B cell (primary cell): ENCODE measurements at places on chromosomes 7 and 10. TPM values are rescaled to one million over a fixed set of nuclear protein-coding genes. Genes with fewer than 3 reads are reported as not detected.
A peak's percentile ranks its signal among the peaks of the same experiment; 100 is the strongest.

PRR15 gene
- total RNA-seq, result not detected in 2 replicates

PAOX gene
- total RNA-seq, result 23.5 and 24.9 TPM in 2 replicates

SMO gene
- 0.39 and 0.87 TPM in 2 replicates for total RNA-seq

CYP26A1 gene
- 0.29 TPM in 1 of 2 replicates, not detected in the other for total RNA-seq

GIMAP8 gene
- 0.47 and 0.78 TPM in 2 replicates for total RNA-seq

NFKB2 gene
- 377 and 398 TPM in 2 replicates for total RNA-seq

PRKCQ gene
- total RNA-seq, result 0.15 and 0.27 TPM in 2 replicates

GRCh38 chr7:35691827-35692307 is 3.1 kb downstream of the HERPUD2 start:
- H3K27ac ChIP-seq, result peak overlapping the region; percentile 34
- DNase-seq, result peak; percentile 18
- peaks cover 60% of the 10 kb centered on the region for H3K4me1 ChIP-seq
- peak overlapping the region; percentile 79 for H3K4me3 ChIP-seq

GRCh38 chr10:87546210-87546609 is 41.5 kb downstream of the MINPP1 start:
- H3K4me1 ChIP-seq, result no peaks in the 10 kb centered on the region
- H3K36me3 ChIP-seq, result peaks cover 15% of the 10 kb centered on the region
- H3K27me3 ChIP-seq, result no peaks in the 10 kb centered on the region
- no peak for DNase-seq
- H3K4me3 ChIP-seq, result no peak overlapping the region

DNA sequence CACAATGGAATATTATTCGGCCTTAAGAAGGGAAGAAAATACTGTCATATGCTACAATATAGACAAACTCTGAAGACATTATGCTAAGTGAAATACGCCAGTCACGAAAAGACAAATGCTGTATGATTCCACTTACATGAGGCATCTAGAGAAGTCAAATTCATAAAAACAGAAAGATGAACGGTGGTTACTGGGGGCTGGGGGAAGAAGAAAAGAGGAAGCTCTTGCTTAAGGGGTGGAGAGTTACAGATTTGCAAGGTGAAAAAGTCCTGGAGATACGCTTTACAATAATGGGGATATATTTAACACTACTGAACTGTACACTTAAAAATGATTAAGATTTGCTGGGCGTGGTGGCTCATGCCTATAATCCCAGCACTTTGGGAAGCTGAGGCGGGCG is 49.0 kb downstream of the PSMC2 start:
- DNase-seq, result no peak
- H3K27ac ChIP-seq, result no peak overlapping the region
- H3K27me3 ChIP-seq, result no peaks in the 10 kb centered on the region

- no peak overlapping the region for H3K27ac ChIP-seq
- no peak overlapping the region for H3K4me3 ChIP-seq
- H3K27me3 ChIP-seq, result no peaks in the 10 kb centered on the region
- no peaks in the 10 kb centered on the region for H3K36me3 ChIP-seq
- peaks cover 17% of the 10 kb centered on the region for H3K4me1 ChIP-seq
- no peak for DNase-seq
Observed at GRCh38 chr7:94178230-94178629, 174.1 kb upstream of the BET1 start.

DNA sequence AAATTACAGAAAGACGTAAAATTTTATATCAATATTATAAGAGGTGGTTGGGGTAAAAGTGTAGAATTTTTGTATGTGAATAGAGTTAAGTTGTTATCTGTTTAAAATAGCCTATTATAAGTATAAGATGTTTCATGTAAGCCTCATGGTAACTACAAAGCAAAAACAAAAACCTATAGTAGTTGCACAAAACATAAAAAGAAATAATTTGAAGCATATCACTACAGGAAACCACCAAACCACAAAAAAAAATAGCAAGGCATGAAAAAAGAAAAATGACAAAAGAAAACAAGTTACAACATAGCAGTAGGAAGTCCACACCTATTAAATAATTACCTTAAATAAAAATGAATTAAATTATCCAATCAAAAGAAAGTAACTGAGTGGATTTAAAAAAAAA is 12.4 kb upstream of the GSTK1 start:
- H3K4me1 ChIP-seq, result peaks cover 20% of the 10 kb centered on the region
- DNase-seq, result no peak
- H3K36me3 ChIP-seq, result no peaks in the 10 kb centered on the region
- H3K27ac ChIP-seq, result peak overlapping the region; percentile 68
- no peak overlapping the region for H3K4me3 ChIP-seq
- H3K27me3 ChIP-seq, result no peaks in the 10 kb centered on the region

- peak; percentile 92 for DNase-seq
- no peaks in the 10 kb centered on the region for H3K36me3 ChIP-seq
- H3K4me3 ChIP-seq, result peak within 1 kb of the TSS; percentile 57
- peaks cover 14% of the 10 kb centered on the region for H3K4me1 ChIP-seq
- peak within 1 kb of the TSS; percentile 80 for H3K27ac ChIP-seq
Observed at GRCh38 chr7:155003092-155003375, at the start of gene PAXIP1. TSS of gene PAXIP1 (minus strand) at chr7:155003124. CDS start at chr7:155002929, 195 bp downstream.

- peaks cover 7% of the 10 kb centered on the region for H3K27me3 ChIP-seq
- H3K27ac ChIP-seq, result no peak overlapping the region
- no peak overlapping the region for H3K4me3 ChIP-seq
- no peaks in the 10 kb centered on the region for H3K36me3 ChIP-seq
Observed at GRCh38 chr10:77286531-77287508, 350.8 kb downstream of the KCNMA1 start.

DNA sequence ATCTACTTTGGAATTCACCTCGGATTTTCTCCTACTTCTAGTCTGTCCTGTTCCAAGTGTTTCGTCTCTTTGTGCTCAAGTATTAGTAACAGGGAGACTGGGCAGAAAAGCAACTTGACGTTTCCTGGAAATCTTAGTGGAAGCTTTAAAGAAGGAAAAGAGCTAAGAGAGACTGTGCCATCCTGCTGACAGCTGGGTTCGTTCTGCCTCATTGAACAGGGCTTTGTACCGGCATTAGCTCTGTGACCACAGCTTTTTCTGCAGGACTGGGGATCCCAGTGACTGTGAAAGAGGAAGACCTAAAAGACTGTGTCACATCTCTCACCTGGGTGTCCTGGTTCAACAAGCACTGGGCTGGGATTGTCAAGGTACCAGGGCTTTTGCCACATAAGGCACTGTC is 70.8 kb upstream of the CDCA7L start:
- no peak overlapping the region for H3K27ac ChIP-seq
- DNase-seq, result no peak
- H3K4me1 ChIP-seq, result no peaks in the 10 kb centered on the region
- no peaks in the 10 kb centered on the region for H3K27me3 ChIP-seq

DNA sequence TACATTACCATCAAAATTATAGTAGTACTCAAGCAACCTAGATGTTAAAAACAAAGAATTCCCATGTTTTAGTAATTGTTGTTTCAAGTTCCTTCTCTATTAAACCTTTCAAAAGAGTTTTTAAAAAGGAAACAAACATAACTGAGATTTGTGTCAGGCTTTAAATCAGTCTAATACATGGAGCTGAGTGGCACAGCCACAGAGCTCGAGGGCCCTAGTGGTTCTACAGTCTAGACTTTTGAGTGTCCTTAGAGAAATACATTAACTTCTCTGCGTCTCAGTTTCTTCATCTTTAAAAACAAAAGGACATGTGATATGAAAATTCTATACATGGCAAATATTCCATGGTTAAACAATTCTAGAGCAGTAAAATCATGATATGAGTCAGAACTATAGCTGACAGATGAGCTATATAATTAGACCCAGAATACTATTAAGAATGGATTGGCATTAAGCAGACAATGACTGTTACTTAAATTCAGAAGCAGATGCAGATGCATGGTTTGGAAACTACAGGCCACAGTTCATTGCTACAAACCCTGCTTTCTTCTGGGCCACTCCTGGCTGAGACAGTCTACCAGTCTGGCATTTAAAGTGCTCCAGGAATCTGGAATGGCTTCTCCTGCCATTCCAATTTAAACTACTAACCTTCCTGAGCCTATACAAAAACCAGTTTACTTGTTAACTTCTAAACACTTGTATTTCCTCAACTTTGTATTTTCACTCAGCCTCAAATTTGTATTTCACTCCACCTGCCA is 77.4 kb downstream of the EPC1 start:
- H3K4me1 ChIP-seq, result peaks cover 9% of the 10 kb centered on the region
- no peaks in the 10 kb centered on the region for H3K27me3 ChIP-seq
- no peak overlapping the region for H3K4me3 ChIP-seq
- no peak overlapping the region for H3K27ac ChIP-seq
- H3K36me3 ChIP-seq, result peaks cover 22% of the 10 kb centered on the region

DNA sequence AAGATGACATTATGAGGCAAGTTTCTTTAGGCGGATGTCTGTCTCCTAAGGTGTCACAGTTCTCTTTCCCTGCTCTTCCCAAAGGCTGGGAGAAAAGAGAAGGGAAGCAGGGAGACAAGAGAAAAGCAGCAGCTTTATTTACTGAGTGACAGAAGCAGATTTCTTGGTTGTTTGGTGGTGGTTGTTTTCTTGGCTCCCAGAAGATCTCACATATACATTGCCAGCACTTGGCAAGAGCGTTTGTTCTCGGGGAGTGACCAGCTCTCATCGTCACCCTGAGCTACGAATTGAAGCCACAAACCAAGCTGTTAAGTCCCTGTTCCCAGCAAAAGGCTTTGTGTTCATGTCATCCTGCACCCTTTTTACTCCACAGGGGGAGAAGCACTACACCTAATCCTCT is 11.4 kb downstream of the CDHR3 start:
- H3K4me1 ChIP-seq, result no peaks in the 10 kb centered on the region
- H3K36me3 ChIP-seq, result no peaks in the 10 kb centered on the region
- H3K4me3 ChIP-seq, result no peak overlapping the region
- H3K27me3 ChIP-seq, result no peaks in the 10 kb centered on the region
- no peak overlapping the region for H3K27ac ChIP-seq

GRCh38 chr10:90966146-90966545 is 45.3 kb upstream of the ANKRD1 start:
- no peak overlapping the region for H3K4me3 ChIP-seq
- DNase-seq, result no peak
- H3K4me1 ChIP-seq, result no peaks in the 10 kb centered on the region
- no peaks in the 10 kb centered on the region for H3K36me3 ChIP-seq
- H3K27ac ChIP-seq, result no peak overlapping the region

- H3K36me3 ChIP-seq, result no peaks in the 10 kb centered on the region
- no peak for DNase-seq
- H3K27me3 ChIP-seq, result no peaks in the 10 kb centered on the region
Observed at GRCh38 chr7:139870380-139870779, 41.3 kb downstream of the TBXAS1 start.

GRCh38 chr10:102775935-102776669 is 32.4 kb downstream of the WBP1L start:
- no peak overlapping the region for H3K27ac ChIP-seq
- H3K4me1 ChIP-seq, result peaks cover 8% of the 10 kb centered on the region
- DNase-seq, result no peak
- H3K36me3 ChIP-seq, result peaks cover 27% of the 10 kb centered on the region

DNA sequence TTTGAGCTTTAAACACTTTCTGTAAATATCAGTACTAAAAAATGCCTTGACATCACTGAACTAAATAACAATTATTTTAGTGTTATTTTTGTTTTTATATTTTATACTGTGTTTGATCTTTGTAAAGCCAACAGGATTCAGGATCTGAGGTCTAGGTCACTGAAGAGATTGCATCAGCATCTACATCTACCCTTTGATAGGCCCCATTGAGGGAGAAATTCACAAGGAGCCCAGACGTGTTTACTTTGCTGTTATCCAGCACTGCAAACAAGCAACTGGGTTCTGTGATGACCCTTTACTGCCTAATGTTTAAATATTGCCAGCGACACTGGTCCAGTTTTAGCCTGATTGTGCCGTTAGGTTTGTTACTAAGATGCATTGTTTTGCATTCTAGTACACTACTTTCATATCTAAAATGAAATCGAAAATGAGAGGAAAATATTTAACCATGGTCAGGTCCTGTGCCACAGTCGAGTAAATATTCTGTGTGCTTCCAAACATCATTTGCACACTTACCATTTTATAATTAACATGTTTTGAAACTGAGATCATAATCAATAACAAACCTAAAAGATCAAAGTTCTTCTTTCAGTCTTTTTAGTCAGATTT is 48.7 kb downstream of the SP8 start:
- H3K27ac ChIP-seq, result no peak overlapping the region
- DNase-seq, result no peak
- H3K36me3 ChIP-seq, result no peaks in the 10 kb centered on the region
- H3K27me3 ChIP-seq, result no peaks in the 10 kb centered on the region
- no peak overlapping the region for H3K4me3 ChIP-seq

- H3K27ac ChIP-seq, result no peak overlapping the region
- no peaks in the 10 kb centered on the region for H3K4me1 ChIP-seq
- H3K27me3 ChIP-seq, result no peaks in the 10 kb centered on the region
- no peak overlapping the region for H3K4me3 ChIP-seq
Observed at GRCh38 chr10:10564081-10564794, 453.4 kb upstream of the CELF2 start.

DNA sequence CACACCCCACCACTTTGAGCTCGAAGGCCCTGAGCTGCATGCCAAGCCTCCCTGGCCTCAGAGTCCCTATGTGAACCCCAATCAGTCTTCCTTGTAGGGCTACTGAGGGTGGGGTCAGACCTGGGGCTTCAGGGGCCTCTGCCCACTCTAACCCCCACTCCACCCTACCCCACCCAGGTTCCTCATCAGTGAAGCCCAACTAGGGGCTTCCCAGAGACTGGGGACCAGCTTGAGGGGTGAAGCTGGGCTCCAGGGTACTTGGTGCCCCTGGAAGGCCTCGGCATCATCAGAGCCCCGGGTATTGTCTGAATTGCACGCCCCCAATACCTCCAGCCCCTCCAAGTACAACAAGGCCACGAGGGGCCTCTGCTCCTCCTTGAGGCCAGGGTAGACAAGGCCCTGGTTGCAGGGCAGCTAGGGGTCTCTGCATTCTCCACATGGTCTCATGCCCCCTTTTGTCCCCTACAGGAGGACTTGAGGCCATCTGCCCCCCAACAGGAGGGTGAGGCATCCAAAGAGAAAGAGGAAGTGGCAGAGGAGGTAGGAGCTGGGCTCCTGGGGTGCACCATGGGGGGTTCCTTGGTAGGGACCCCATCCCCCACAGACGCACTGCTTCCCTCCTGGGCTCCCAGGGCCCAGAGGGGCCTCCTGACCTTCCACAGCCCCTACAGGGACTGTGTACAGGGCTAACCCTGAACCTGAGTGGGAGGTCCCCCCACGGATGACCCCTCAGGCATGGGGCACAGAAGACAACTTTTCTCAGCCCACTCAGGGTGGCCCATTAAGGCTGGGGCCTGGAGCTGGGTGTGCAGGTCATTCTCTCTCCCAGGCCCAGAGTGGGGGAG is 4.0 kb downstream of the SNCG start:
- H3K4me3 ChIP-seq, result no peak overlapping the region
- H3K27ac ChIP-seq, result no peak overlapping the region
- DNase-seq, result no peak
- H3K4me1 ChIP-seq, result peaks cover 23% of the 10 kb centered on the region
- no peaks in the 10 kb centered on the region for H3K27me3 ChIP-seq
- H3K36me3 ChIP-seq, result no peaks in the 10 kb centered on the region

DNA sequence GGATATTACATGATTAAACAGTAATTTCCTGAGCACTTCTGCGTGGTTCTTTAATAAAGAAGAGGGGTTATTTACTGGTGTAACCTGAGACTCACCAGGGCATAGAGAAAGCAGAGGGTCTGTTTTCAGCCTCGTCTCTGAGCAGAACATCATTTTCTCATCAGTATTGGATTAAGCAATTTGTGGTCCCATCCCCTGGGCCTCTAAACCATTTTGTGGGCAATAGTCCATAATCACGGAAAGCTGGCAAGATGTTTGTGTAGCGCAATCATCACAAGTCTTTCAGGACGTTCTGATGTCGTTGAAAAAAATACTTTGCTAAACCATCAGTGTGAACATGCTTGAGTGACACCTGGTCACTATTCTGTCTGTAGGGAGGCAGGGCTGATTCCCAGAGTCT is 37.1 kb upstream of the SEC61G start:
- H3K4me3 ChIP-seq, result no peak overlapping the region
- H3K36me3 ChIP-seq, result no peaks in the 10 kb centered on the region
- H3K4me1 ChIP-seq, result no peaks in the 10 kb centered on the region
- no peak overlapping the region for H3K27ac ChIP-seq
- no peak for DNase-seq
